Suppressor macrophage treated with lipopolysaccharide for 1 hour (primary cell): ENCODE measurements at places on chromosomes 6 and 20.
A peak's percentile ranks its signal among the peaks of the same experiment; 100 is the strongest.

DNA sequence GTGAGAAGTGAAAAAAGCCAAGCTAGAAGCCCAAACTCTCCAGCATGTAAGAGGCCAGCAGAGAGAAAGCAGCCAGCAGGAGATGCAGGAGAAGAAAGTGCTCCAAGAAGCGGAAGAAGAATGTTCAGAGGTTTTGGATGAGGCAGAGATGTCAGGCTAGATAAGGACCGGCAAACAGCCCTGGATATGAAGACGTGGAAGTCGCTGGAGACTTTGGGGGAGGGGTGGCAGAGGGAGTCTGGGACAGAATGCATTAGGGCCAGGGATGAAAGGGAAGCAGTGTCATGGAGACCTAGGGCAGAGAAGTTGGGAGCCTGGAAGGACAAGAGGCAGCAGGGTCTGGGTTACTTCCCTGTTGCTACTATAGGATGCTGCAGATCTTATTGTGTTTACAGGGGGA, 5.3 kb upstream of the SCUBE3 start:
- DNase-seq, result no peak

DNA sequence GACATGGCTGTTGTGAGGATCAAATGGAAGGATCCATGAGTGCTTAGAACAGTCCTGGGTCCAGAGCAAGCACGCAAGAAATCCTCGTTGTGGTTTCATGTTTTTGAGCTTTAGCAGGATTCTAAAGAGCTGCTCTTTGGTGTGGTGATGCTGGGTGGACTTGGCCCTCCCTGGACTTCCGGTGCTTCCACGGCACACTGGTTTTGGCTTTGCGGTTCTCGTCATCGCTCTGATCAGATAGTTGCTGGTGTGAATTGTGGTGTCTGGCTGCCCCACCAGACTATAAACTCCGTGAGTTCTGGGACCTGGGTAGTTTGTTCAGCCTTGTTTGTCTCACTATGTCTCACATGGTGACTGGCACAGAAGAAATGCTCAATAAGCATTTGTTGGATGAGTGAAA, 3.3 kb downstream of the HNF4A start:
- DNase-seq, result no peak

DNA sequence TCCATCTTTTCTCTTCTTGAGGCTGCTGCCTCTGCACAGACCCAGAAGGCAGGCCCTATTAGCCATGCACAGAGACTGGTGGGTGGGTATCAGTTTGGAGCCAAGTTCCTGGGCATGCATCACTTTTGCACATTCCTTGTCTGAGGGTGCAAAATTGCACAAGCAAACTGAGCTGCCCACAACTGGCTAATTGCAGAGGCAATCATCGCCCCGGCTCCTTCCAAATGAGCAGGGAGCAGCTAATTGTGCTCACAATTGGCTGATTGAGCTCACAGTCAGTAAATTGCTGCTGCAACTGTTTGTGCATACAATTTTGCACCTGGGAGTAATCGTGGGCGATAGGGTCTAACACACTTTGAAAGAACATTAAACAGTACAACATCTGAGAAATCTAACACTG, 511.4 kb downstream of the DHX35 start:
- DNase-seq, result no peak

DNA sequence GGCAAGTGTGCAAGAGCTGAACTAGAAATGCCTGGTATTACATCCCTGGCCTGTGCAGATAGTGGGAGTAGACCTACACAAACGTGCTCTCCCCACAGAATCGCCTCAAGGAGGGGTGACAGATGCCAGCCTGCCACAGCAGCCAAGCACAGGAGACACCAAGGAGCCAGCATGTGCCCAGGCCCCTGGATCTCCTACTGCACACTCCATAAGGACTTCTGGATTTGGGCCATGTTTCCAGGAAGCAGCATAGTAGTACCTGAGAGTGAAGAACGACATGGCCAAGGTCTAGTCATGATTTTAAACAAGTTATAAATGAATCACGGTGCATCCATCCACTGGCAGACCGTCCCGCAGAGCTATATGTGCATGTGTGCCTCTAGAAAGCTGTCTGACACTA, 232.2 kb downstream of the SYNDIG1 start:
- no peak for DNase-seq

- peak; percentile 62 for DNase-seq
Measured at GRCh38 chr20:4567170-4567569, 154.5 kb upstream of the PRND start.

- peak; percentile 55 for DNase-seq
Measured at GRCh38 chr20:50446351-50447101, 63.7 kb upstream of the PTPN1 start.

GRCh38 chr20:18324596-18325089, 36.3 kb downstream of the ZNF133 start:
- DNase-seq, result no peak

DNA sequence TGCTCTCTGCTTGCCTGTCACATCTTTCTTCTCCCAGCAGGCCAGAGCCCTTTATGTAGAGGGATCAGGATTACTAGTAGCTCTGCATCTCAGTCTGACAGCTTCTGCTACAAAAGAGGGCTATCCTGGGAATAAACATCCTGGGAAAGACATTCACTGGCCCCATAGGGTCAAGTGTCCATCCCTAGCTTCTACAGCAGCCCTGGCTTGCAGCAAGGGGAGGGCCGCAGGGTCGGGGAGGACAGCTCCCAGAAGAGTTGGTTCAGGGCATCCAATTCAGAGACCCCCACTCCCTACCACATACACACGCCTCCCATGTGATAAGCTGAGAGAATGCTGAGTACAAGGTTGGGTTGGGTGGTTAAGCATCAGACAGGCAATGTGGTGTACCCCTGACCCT, 154.1 kb upstream of the PDE10A start:
- no peak for DNase-seq

DNA sequence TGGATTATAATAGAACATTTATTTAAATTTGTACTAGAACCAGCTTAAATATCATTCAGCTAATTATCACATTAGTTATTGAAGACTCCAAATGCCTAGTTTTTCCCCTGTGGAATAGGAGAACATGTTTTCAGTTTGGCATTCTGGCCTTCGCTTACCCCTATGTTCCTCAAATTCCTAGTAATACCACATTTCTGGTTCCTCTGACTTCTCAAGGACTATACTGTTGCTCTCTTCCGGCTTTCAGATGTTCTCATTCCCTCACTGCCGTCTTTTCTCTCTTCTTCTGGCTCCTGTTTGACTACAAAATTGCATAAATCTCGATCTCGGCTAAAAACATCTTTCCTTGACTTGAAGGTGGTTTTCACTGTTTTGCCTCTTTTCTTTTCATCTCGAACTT, 71.8 kb upstream of the KHDRBS2 start:
- DNase-seq, result no peak

GRCh38 chr20:842547-842940, 9.0 kb downstream of the FAM110A start:
- no peak for DNase-seq

- DNase-seq, result peak; percentile 89
Measured at GRCh38 chr20:64079273-64080012, at the start of gene RGS19. Gene RGS19, minus strand, starts transcription at chr20:64079518. Its CDS starts 2,632 bp downstream, at chr20:64076886.

- DNase-seq, result no peak
Measured at GRCh38 chr6:21902628-21903169, 309.1 kb downstream of the SOX4 start.

- no peak for DNase-seq
Measured at GRCh38 chr20:40930561-40930960, 98.1 kb upstream of the TOP1 start.

DNA sequence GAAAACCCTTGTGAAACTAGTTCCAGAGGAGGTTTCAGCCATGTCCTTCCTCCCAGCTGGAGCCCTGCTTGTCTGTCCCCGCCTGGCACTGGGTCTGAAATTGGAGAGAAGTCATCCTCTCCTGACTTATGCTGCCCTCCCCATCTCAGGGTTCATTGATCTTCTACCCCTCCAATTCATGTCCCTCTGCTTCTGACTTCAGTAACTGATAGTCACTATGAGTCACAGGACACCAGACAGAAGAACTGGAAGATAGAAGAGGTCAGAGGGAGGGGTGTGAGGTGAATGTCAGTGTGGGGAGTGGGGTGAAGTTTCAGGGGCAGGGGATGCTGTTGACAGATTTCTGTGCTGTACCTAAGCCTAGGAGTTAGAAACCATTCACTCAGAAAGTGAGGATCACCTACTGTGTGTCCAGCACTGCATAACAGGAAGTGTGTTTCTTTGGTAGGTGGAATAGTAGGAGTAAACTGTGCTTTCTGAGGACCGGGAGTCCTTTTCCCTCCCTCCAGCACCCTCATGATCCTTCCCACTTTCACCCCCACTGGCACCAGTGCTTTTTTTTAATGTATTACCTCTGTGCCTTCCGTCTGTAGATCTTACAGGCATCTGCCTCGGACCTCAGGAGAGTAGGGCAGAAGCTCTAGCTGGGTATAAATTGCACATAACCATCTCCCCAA, 627 bp upstream of the RPP21 start:
- DNase-seq, result no peak

- DNase-seq, result peak; percentile 24
Measured at GRCh38 chr6:1389369-1390132, at the start of gene FOXF2. Gene FOXF2, plus strand, starts transcription at chr6:1389576. Its CDS starts 372 bp downstream, at chr6:1389948.

DNA sequence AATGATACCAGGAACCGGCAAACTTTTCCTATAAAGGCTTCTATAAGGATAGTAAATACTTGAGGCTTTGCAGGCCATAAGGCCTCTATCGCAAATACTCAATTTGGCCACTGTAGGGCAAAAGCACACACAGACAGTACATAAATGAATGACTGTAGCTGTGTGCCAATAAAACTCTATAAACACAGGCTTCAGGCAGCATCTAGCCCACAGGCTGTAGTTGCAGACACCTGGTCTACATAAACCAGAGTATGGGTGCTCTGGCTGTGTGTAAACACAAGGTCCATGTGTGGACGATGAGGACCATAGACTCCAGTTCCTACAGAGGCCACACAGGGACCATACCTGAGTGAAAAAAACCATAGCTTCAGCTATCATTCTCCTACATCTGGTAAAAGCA, 52.2 kb downstream of the ZMYND8 start:
- no peak for DNase-seq

DNA sequence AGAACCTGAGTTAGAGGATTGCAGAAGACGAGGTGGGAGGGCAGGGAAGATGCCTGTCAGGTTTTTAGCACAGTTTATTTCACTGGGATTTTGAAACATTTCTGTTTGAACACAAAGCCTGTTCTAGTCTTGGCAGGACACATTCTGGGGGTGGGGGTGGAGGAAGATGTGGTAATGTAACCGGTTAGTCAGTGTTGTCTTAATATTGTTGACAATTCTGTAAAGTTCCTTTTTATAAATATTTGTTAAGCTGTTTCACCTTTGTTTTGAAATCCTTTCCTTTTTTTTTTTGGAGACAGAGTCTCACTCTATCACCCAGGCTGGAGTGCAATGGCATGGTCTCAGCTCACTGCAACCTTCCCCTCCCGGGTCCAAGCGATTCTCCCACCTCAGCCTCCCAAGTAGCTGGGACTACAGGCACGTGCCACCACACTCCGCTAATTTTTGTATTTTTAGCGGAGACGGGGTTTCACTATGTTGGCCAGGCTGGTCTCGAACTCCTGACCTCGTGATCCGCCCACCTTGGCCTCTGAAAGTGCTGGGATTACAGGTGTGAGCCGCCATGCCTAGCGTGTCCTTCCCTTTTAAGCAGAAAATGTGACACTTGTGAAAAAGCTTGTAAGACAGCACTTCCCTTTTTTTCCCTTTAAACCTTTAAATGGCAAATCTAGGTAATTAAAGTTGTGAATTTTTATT, 20.2 kb downstream of the SLC9A8 start:
- DNase-seq, result peak; percentile 54

- DNase-seq, result no peak
Measured at GRCh38 chr6:183668-184067, 108.6 kb upstream of the DUSP22 start.

DNA sequence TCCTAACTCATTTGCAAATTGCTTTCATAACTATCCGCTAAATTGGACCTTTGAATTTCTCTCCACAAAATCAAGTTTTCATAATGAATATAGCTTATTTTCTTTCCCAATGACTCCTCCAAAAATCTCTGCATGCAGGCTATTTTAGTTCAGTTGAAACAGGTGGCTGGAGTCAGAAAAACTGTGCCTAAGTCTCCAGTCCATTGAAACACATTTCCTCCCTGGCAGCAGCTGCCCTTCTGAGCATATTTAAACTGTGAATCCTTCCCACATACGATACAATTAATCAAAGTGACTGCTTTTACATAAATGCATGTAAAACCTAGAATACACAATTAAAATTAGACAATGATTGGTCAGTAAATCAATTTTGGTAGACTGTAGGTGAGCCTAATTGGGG, 344.6 kb upstream of the MARCKS start:
- DNase-seq, result no peak

DNA sequence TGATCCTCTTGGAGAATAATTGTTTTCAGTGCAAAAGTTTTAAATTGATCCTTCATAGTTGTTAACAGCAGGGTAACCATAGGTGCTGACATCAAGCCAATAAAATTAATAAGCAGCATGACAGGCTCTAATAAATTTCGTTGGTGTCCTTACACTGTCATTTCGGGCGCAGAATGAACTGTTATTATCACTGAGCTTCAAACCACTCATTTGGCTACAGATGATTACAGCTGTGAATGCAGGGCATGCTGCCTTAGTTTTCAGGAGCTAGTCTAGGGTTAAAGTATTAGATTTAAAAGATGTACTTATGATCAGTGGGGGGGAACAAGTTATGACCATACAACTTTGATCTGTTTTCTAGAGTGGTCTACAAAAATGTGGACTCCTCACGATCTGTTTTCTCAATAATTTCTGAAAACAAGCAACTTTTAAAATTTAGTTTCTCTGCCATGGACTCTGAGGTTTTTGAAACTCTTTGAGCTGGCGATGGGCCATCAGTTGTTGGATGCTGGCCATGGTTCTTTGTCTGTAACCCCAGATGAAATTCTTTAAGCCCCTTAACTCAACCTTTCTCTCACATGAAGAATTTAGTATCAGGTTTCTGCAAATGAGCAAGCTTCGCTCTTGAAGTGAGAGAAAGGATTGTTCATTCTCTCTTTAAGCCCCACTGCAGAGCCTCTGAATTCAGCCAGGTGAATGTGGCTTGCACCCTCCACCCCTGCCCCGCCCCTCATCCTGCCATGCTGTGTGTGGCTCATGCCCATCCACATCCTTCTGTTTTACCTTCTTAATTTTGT, 99.1 kb upstream of the MTHFD1L start:
- no peak for DNase-seq

DNA sequence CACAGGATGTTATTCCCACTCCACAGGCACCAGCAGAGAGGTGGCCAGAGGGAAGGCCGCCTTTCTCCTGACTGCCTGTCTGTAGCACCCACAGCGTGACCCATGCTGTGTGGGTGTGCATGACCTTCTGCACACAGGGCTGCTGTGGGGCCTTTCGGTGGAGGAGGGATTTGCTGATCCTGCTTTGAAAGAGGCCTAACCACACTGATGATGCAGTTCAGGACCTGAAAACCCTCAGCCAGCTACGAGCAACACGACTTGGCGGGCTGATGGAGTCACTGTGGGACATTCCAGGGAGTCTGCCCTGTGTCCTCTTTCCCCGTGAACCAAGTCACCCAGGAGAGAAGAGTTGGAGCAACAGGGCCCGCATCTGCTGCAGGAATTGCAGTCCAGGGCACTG, 49.1 kb downstream of the SYTL3 start:
- peak; percentile 80 for DNase-seq
